Mesangial cell (primary cell): ENCODE measurements at places on chromosomes 7 and 10. TPM values are rescaled to one million over a fixed set of nuclear protein-coding genes. Genes with fewer than 3 reads are reported as not detected.

Gene PHKG1
- total RNA-seq = not detected in 2 replicates

Gene NPFFR1
- total RNA-seq = under 0.01 and 0.13 TPM in 2 replicates

Gene CPN1
- total RNA-seq = not detected in 2 replicates

Gene NFE2L3
- 25.9 and 34.5 TPM in 2 replicates for total RNA-seq

Gene COBL
- 0.49 and 0.89 TPM in 2 replicates for total RNA-seq

Gene CYP26C1
- 0.63 TPM in 1 of 2 replicates, not detected in the other for total RNA-seq

Gene ASIC3
- total RNA-seq = 0.38 TPM in 1 of 2 replicates, not detected in the other

Gene FXYD4
- total RNA-seq = not detected in 2 replicates

Gene MCU
- total RNA-seq = 29.3 and 42.3 TPM in 2 replicates

Gene POLR3A
- total RNA-seq = 13.7 and 17.6 TPM in 2 replicates

Gene GLRX3
- 55.4 and 96.1 TPM in 2 replicates for total RNA-seq

Gene CRYGN
- 1.3 TPM in 1 of 2 replicates, not detected in the other for total RNA-seq

Gene MYPN
- 0.49 TPM in 1 of 2 replicates, not detected in the other for total RNA-seq

Gene C10orf53
- total RNA-seq = not detected in 2 replicates

Gene CYP3A7
- total RNA-seq = not detected in 2 replicates

Gene C10orf67
- total RNA-seq = under 0.01 and 0.38 TPM in 2 replicates

Gene HHEX
- total RNA-seq = 0.65 and 0.89 TPM in 2 replicates

Gene ARL4A
- total RNA-seq = 6.1 and 15.2 TPM in 2 replicates

Gene PLEKHS1
- not detected in 2 replicates for total RNA-seq

Gene TYW1B
- total RNA-seq = 0.76 and 0.98 TPM in 2 replicates

Gene ATOH7
- 0.13 and 0.16 TPM in 2 replicates for total RNA-seq

Gene TFEC
- total RNA-seq = not detected in 2 replicates

Gene CADPS2
- 6.4 and 7.4 TPM in 2 replicates for total RNA-seq

Gene GBX1
- total RNA-seq = not detected in 2 replicates

Gene GRID2IP
- total RNA-seq = under 0.01 and 0.25 TPM in 2 replicates

Gene CACNA2D1
- total RNA-seq = 3.9 and 8.8 TPM in 2 replicates

Gene LCOR
- 9.5 and 12.9 TPM in 2 replicates for total RNA-seq

Gene COPG2
- 17.4 and 24.3 TPM in 2 replicates for total RNA-seq

Gene CPA2
- not detected in 2 replicates for total RNA-seq

Gene MEST
- 77.9 and 170 TPM in 2 replicates for total RNA-seq

Gene ASZ1
- total RNA-seq = not detected in 2 replicates

Gene SPAM1
- total RNA-seq = not detected in 2 replicates

Gene UMAD1
- 7.6 and 7.8 TPM in 2 replicates for total RNA-seq

Gene NEUROG3
- total RNA-seq = not detected in 2 replicates

Gene USP54
- total RNA-seq = 18.1 and 24.7 TPM in 2 replicates
